HuH-7 (cell line): ENCODE measurements at places on chromosomes 3 and 15.

DNA sequence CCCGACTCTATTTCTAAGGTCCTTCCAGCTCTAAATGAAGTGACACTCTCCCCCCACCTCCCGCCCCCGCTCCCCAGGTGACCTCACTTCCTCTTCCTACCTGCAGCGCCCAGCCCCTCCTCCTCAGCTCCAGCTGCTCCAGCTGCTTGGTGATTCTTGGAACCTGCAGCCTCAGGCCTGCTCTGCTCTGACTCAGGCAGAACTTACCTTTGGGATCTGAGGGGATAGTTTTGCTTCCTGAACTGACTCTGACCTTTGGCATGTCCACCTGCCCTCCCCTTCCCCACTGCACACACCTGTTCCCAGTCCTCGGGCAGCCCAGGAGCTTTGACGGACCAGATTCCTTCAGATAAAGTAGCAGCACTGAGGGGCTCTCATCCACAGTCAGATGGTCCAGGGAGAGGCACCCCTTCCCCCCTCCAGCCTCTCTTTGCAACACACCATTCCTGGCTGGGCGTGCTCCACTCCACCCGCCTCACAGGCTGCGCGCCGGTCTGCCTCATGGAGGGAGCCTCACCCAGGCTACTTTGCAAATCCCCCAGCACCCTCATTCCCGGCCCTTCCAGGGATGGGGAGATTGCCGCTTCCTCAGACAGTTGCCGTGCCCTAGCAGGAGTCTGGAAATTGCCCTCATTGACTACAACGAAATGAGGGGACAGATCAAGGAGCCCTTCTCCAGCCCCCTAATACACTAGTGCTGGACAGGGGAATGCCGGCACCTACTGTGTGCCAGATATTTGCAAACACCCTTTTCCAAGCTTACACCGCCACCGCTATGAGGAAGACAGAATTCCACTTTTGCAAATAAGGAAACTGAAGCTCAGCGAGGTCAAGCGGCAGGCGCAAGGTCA lies 692 bp upstream of the C15orf39 start:
- peak; percentile 63 for DNase-seq

GRCh38 chr3:171352387-171352935 lies 107.7 kb downstream of the TNIK start:
- no peak for DNase-seq

GRCh38 chr15:93610944-93611343 lies 521.9 kb upstream of the RGMA start:
- DNase-seq, result no peak

- no peak for DNase-seq
These were observed 14.5 kb downstream of the CAND2 start for GRCh38 chr3:12810961-12811360.

GRCh38 chr15:98755781-98756180 lies 107.4 kb downstream of the IGF1R start:
- no peak for DNase-seq

- no peak for DNase-seq
These were observed 41.8 kb downstream of the SMAD3 start for GRCh38 chr15:67107014-67107812.

GRCh38 chr3:9659849-9660248 lies 10.5 kb downstream of the MTMR14 start:
- no peak for DNase-seq

DNA sequence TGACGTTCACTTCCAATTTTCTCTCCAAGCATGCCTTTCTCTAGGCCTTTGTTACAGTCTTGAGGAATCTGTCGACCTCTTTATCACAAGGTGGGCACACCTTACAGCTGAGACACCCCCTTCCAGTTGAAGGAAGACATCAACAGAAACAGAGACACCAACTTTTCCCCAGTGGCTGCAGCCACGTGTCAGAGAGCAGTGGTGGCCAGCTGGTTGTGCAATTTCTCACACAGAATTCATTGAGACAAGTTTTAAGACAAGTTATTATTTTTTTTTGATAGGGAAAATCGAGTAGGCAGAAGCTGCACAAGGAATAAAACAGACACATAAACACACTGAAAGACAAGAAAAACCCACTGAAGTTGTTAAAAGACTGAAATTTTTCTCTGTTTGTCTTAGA lies 436.7 kb upstream of the MDFIC2 start:
- no peak for DNase-seq

GRCh38 chr3:15171096-15171495 lies 35.0 kb upstream of the CAPN7 start:
- DNase-seq, result peak; percentile 97

DNA sequence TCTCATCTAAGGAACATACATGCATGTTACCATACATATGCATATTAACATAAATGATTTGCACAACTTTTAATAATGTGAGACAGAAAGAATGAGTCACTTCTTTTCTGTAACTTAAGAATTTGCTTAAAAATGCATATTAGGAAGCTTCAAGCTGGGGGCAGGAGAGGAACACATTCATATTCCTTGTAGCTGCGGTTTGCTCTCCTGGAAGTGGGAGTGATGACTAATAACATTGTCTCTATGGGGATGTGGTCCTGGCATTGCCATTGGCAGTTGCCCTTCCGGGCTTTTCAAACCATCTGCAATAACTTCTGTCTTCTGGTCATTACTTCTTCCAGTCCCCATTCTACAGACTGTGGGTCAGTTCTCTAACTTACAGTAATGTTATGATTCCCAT lies 15.6 kb downstream of the CHST2 start:
- DNase-seq, result no peak

DNA sequence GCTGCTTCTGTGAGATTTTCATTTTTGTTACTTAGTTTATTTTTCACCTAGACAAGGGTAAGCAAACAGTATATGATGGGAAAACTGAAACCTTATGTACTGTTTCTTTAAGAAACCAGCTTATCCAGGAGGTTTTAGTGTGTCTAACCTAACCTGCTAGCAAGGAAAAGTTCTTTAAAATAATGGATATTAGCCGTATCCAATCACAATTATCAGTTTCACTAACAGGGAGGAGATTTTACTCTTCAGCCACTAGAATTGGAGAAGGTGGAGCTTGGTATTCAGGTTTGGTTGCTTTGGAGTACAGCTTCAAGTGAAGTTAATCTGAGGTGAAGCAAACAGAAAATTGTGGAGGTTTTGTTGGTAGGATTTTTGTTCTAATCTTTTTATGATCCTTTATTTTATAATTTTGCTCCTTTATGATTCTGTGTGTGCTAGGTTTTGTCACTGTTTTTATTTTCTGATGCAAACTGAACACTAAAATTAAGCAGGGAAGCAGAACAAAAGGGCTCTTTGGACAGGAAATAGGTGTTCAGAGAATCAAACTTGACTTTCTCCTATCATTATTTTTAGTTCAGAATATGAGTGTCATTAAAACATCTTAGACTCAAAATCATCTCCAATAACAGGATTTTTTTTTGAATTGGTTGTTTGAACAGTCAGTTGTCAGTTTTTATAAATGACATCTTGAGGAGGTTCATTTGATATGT lies 13.0 kb downstream of the ZFAND6 start:
- peak; percentile 66 for DNase-seq

DNA sequence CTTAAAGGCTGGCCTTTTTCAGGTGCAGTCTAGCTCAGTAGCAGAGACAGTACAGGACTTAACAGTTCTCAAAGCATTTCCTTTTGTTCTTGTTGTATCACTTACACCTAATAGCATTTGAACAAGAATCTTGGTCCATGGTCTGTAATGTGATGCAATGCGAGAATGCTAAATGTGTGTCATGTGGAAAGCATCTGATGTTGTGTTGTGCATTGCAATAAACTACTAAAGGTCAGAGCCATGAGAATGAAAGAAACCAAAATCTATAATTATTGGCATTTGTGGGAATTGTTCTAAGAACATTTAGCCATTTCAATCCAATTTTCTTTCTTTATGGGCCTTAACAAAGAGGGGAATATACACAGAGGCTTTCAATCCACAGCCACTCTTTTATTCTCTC lies 324.5 kb upstream of the ROBO2 start:
- DNase-seq, result no peak

GRCh38 chr15:87873516-87873915 lies 383.0 kb downstream of the NTRK3 start:
- no peak for DNase-seq

DNA sequence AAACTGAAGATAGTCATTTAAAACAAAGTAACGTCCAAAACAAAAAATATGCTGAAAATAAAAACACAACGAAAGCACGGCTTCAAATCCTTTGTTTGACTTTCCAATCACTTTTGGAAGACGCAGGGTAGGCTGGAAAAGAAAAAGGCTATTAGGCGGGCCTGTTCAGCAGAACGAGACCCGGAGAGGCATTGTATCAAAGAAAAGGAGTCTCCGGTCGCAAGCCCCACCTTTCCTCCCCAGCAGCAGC lies 691 bp downstream of the SENP7 start:
- no peak for DNase-seq

DNA sequence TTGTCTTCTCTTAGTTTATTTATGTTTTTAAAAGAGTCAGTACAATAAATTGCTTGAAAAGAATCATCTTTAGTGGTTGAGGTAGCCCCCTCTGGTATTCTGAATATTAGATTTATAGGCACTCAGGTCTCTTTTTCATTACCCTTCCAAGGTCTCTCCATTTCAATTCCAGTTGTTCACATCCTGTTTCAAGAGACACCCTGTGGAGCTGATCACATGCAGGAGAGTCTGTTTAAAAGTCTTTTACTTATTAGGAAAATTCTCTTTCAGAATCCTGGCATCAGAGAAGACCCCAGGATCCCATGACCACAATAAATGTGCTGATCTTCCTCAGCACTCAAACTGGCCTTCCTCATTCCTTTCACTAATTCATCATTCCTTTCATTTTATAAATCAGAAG lies 195.7 kb downstream of the ZIC4 start:
- no peak for DNase-seq
